ENCODE measurements at places on chromosomes 12 and 14.

DNA sequence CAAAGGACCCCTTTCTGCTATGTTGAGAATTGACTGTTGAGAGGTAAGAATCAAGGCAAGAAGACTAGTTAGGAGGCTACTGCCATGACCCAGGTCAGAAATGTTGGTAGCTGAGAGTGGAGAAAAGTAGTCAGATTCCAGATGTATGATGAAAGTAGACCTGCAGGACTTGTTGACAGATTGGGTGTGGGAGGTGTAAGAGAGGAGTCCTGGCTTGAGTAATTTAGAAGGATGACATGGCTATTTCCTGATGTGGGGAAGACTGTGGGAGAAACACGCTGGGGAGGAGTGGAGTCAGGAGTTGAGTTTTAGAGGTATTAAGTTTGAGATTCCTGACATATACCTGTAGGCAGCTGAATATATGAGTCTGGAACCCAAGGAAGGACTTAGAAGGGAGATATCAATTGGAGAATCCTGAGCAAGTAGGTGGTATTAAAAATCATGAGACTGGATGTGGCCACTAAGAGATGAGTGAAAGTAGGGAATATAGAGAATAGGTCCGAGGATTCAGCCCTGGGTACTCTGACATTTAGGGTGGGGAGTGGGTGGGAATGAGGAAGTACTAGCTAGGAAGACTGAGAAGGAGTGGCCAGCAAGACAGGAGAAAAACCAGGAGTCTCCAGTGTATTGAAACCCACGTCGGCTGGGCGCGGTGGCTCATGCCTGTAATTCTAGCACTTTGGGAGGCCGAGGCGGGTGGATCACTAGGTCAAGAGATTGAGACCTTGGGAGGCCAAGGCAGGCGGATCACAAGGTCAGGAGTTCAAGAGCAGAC is 12.6 kb upstream of the DDX47 start:
- DNase-seq, result no peak

- no peak for DNase-seq
Measured at GRCh38 chr12:55847033-55847432, 4.3 kb upstream of the MMP19 start.

GRCh38 chr12:19220852-19221466 is 91.4 kb downstream of the PLEKHA5 start:
- DNase-seq, result no peak

DNA sequence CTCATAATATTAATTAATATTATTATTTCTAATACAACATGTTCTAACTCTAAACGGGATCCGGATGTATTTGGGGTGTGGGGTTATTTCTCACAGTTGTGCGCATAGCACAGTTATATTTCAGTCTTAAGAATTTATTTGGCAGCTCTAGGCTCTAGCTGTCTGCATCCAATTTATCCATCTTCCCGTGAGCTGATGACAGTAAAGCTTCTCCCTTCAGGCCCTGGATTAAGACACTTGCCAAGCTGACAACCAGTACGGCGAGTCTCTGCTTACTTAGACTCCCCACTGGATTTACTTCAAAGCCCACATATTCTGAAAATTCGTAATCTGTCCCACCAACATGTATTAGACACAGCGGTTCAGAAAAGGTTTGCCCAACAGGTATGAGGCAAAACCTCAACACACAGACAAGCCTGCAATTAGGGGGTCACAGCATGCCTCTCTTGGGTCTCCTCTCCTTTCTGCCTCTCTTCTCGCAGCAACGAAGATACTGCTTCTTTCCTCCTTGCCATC is 232.9 kb upstream of the TMTC1 start:
- no peak for DNase-seq

- no peak for DNase-seq
Measured at GRCh38 chr12:5864972-5865371, 80.1 kb downstream of the ANO2 start.
